ENCODE measurements at places on chromosomes 4 and X.

DNA sequence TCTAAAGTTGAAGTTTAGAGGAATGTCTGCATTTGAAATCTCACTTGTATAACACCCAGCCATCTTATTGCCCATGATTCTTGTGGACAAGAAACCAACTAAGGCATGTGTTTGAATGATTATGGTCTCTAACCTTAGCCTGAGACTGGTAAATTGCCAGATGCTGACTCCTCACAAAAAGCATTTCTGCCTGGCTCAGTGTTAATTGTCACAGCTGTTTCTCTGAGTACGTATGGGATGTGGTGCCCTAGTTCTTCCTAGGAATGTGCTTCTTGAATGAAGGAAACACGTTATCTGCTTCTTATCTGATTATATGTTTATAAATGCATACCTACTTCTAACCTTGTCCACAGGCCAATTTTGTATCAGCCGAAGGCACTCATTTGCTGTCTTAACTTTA lies 63.1 kb upstream of the NDP start:
- DNase-seq, result no peak

DNA sequence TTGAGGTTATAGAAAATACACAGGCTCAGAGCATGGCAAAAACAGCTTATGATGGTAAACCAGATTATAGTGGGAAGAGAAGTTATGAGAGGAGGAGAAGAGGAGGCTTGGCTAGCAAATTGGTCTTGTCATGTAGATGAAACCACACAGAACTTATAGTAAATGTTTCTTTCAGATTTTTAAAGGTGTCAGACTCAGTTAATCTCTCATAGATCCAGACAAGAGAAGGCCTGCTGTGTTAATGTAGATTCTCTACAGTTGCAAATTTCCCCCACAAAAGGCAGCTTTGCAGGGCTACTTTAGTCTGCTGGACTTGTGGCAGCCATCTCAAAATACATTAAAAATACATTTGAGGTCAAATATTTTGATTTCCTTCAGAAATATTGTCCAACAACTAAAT lies 1731.7 kb downstream of the ARAP2 start:
- DNase-seq, result no peak

- DNase-seq, result no peak
These were observed 6.9 kb upstream of the PGRMC1 start for GRCh38 chrX:119229253-119229615.

DNA sequence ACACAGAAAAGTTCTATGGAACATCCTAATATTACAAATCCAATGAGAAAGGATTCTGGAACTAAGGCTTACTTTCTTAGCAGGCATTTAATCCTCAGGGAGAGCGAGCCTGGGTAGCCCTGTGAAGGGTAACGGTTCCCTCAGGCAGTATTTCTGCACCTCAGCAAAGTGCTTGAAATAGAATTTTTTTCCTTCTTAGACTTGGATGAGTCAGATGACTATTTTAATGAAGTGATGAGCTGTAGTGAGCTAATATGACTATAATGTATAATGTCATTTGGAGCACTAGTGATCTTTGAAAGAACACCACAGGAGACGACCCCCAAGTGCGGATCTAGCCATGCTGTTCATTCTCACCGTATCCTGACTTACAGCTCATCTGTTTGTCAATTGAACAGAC lies 493.0 kb upstream of the FAM241A start:
- DNase-seq, result no peak

DNA sequence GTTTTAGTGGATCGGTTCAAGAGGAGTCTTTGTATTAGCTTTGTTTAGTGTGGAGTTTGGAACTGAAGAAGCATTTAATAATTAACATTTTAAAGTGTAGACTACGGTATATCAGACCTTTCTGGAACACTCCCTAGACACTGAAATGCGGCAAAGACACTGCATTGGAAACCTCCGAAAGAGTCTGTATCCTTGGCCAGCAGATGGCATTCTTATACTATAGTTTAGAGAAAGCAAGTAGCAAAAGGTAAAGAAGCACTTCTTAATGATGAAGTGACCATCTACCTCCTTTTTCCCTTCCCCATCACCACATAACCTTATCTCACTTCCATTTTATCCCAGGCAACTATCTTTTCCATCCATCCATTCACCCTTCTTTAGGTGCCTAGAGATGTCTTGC lies 7.6 kb downstream of the FABP2 start:
- no peak for DNase-seq

Measured in stimulated activated CD4-positive, alpha-beta T cell treated with anti-CD3 and anti-CD28 coated beads, Interleukin-4, amount 100 ng/mL, for 48 hours (primary cell).